SHP77 treated with DMSO at 0.1 percent for 48 hours (cell line): ENCODE measurements at places on chromosomes 13 and 19.

- DNase-seq, result no peak
Observed at GRCh38 chr19:16067205-16067938, 8.9 kb upstream of the TPM4 start.

DNA sequence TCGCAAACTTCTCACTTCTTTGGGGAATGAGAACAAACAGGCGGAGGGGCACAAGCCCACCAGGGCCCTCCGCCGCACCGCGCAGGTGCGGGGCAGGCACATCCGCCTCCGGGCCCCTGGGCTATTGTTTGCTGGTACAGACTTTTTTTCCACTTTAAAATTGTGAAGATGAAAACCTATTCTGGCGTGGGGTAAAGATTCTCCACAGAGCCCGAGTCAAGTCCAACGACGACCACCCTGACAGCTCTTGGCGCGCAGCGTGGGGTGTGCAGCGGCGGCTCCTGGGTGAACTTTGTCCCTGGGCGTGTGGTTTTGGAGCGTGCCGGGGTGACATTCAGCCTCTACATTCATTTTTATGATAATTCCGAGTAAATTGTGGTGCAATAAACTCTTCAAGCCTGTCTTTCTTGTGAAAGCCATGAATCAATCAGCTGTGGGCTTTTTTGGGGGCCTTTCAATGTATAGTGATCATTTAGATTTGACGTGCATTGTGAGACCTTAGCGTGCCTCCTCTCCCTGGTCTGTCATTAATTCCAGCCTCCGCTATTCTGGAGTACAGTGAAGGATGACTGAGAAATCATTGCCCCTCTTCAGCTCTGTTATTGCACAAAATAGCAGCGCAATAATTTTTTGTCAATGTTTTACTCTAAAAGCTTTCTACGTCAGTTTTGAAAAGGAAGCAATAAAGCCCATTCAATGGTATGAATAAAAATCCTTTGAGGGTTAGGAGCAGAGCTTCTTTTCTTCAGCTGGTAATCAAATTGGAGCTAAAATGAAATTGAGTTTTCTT, 90.0 kb downstream of the TEX29 start:
- DNase-seq, result no peak

DNA sequence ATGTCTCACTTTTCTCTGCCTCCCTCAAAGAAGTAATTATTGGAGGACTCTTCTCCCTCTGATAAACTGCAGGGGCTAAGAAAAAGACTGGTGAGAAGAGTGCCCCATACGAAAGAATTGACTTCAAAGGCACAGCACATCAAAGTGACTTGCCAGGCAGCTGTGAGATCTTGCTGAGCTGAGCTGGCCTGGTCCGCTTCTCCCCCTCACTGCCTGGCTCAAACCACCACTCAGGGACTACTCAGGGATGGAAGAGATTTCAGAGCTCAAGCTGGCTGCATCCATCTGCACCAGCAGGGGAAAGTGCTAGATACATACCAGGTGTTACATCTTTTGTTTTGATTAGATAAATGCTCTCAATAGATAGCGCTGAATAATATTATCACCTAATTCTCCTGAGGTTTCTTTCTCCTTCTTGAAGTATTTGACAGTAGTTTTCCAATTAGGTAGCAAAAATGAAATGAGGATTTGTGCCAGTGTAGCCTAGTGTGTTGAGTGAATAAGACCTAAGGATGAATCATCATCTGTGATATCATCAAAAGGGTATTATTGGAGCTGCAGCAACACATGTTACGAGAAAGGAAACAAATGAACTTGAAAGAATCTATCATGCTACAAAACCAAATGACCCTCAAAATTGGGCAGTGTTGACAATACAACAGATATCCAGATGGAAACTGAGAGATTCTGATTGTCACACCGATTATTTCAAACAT, 379.8 kb downstream of the TBC1D4 start:
- DNase-seq, result no peak

- no peak for DNase-seq
Observed at GRCh38 chr19:1650650-1651567, 1.5 kb downstream of the TCF3 start.

DNA sequence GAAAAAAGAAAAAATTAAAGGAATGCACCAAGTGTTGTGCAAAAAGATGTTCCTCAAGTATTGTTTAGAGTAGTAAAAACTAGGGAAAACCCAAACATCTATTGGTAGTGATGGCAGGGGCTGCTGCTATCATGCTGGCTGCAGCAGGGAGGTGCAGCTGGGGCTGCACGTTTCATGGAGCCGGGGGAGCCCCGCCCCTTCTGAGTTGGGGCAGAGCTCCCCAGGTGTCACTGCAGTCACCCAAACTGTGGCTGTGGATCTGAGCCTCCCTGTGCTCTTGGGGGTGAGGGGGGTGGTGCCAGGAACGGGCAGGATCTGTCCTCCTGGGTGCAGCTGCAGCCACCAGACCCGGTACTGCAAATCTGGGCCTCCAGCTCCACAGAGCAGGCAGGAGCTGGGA, 11.5 kb upstream of the UBE2S start:
- no peak for DNase-seq

DNA sequence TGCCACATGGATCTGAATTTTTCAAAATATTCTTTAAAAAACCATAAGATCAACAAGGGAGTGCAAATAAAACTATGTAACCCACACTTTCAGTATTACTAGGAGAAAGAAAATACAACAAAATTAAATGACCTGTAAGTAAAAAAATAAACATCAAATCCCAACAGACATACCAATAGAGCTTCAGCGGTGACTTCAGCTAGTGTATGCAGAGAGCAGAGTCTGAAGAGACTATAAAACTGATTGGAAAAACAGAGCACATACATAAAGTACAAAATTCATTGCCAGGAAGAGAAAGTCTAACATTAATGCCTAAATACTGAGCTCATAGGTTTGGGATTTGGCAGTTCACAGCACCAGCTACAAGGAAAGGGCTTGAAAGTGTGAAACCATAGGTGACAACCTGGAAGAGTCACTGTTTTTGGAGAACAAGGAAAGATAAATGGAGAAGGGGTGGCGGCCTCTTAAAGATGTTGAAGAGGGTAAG, 291.1 kb downstream of the LMO7 start:
- no peak for DNase-seq

GRCh38 chr13:113393226-113393562, 29.3 kb upstream of the GRTP1 start:
- DNase-seq, result no peak

DNA sequence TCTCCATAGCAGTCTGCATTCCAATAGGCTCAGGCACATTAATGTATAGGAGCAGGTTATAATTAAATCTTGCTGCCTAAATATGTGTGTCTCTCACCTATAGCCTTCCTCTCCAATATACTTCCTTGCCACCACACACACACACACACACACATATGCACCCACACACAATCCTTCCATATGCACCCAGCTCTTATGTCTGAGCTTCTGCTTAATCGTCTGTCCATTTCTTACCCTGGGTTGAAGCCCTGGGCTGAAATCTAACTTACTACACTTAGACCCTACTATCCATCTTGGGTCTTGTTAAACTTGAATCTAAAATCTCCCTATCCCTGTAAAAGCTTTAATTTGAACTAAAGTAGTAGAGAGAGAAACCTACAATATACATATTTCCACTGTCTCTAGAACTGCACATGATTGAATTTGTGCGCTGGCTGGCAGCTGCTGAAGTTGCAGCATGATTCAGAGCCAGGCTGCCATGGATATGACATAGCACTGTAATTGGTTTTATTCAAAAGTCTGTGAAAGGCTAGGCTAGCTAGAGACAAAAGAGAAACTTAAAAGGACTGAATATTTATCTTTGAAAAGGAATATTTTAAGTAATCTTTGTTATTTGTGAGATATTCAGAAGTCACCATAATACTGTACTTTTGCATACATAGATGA, 25.7 kb upstream of the FREM2 start:
- DNase-seq, result no peak

DNA sequence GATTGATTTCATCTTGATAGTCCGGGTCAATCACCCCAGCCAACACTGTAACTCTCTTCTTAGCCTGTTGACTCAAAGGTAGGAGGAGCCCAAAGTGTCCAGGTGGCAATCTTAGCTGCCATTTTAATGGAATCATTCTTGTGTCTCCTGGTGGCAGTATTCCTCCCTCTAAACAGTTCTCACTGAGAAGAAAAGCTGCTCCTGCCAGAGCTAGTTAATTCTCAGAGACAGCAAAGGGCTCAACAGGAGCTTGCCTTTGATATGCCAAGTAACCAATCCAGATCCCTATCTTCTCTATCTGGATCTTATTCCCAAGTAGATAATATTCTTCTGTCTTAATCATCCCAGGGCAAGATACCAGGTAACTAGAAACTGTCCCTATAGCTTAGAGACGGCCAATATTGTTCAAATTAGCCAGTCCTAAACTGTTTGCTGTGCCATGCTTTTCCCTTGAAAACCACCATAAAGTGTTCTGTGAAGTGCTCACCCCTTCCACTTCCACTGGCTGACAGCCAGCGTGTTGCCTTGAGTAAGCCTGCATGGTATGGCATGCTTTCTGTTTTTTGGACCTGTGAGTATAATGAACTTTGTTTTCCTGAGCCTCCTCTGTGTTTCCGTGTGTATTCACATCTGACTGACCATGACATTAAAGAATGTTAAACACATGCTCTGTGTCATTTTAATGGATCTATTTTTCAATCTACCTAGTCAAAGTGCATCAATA, 463.7 kb upstream of the SLITRK5 start:
- no peak for DNase-seq

- DNase-seq, result no peak
Observed at GRCh38 chr13:40186041-40186440, 480.4 kb downstream of the FOXO1 start.

- DNase-seq, result no peak
Observed at GRCh38 chr13:74866101-74866500, 615.9 kb downstream of the TBC1D4 start.

GRCh38 chr19:55434356-55434919, 8.7 kb downstream of the SHISA7 start:
- DNase-seq, result no peak

DNA sequence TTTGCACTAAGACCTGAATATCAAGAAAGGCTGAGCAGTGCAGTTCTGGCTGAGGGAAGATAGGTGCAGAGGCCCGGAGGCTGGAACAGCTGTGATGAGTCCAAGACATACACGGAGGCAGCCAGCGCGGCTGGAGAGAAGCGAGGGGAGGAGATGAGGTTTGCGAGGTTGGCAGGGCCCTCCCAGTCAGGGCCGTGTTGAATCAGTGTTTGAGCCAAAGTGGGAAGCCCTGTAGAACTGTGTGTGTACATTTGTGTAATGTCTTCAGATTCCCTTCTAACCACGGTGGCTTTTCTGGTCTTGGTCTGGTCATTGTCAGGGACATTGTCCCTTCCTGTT, 34.9 kb downstream of the PAK4 start:
- no peak for DNase-seq

DNA sequence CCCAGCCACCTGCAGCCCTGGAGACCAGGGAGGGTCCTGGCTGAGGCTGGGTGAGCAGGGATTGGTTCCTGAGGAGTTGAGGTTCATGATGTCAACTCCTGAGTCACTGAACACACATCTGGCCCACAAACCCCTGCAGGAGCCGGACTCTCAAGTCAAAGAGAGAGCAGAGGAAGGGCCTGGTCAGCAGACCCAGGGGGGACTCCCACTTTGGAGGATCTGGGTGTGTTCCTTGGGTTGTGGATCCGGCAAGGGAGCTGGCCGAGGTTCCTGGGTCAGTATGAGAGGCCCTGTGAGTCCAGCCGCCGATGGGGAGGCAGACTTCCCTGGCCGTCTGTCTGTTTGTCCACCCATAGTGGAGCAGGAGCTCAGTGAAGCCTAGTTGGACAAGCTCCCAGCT, 4.0 kb downstream of the SLC7A10 start:
- DNase-seq, result no peak

- no peak for DNase-seq
Observed at GRCh38 chr19:21765151-21765550, 2.2 kb downstream of the ZNF100 start.

DNA sequence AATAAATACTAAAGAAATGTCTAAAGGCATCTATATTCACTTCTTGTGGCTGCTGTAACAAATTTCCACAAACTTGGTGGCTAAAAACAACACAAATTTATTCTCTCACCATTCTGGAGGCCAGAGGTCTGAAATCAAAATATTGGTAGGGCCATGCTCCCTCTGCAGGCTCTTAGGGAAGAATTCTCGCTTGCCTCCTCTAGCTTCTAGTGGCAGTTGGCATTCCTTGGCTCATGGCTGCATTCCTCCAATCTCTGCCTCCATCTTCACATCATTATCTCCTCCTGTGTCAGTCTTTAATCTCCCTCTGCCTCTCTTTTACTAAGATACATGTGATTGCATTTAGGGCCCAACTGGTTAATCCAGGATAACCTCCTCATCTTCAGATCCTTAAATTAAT, 54.1 kb upstream of the RFXAP start:
- no peak for DNase-seq

DNA sequence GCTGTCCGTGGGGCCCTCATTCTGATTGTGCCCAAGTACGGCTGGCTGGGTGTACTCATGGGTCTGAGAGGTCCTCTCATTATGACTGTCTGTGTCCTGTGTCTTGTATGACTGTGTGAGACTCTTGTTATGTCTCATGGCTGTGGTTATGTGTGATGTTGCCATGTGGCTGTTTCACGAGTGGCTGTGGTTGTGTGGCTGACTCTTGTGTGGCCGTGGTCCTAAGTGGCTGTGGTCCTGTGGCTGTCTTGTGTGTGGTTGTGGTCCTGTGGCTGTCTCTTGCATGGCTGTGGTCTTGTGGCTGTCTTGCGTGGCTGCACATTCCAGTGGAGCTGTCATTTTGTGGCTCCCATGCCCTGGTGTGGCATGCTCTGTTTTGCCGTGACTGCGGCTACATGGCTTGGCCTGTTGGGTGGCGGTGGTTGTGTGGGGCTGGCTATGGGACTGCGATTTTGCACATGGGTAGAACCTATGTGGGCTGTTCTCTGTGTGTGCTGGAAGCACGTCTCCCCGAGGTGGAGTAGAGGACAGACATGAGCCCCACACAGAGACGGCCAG, 2.5 kb downstream of the LYL1 start:
- DNase-seq, result no peak

- no peak for DNase-seq
Observed at GRCh38 chr13:43391036-43391435, 367.6 kb downstream of the DNAJC15 start.

- DNase-seq, result no peak
Observed at GRCh38 chr19:38678891-38679494, 31.5 kb downstream of the ACTN4 start.

DNA sequence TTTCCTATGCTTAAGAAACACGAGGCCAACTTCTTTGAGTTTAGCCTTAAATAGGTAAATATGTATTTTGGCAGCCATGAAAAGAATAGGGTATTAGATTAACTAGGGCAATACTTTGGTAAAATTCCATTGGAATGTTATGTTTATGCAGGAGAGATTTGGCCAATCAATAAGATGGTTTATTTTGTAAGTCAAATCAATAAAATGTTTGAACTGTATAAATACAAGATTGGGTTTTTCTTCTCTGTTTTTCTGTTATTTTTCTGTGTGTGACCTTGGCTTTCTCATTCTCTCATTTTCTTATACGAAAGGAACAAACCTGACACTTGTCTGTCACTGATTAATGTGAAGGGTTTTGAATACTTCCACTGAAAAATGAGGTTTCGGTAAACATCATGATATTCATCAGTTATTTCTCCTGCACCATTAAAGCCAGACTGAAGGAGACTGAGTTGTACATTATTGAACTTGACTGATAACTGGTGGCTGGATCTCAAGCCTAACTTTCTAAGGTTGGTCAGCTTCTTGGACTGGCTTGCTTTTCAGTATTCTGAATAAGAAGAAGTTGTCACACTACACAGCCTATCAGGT, 8.6 kb downstream of the FRY start:
- DNase-seq, result no peak

- no peak for DNase-seq
Observed at GRCh38 chr19:50209131-50209530, 5.7 kb downstream of the MYH14 start.
